ENCODE measurements at places on chromosomes 7 and 10. TPM values are rescaled to one million over a fixed set of nuclear protein-coding genes. Genes with fewer than 3 reads are reported as not detected.

DNA sequence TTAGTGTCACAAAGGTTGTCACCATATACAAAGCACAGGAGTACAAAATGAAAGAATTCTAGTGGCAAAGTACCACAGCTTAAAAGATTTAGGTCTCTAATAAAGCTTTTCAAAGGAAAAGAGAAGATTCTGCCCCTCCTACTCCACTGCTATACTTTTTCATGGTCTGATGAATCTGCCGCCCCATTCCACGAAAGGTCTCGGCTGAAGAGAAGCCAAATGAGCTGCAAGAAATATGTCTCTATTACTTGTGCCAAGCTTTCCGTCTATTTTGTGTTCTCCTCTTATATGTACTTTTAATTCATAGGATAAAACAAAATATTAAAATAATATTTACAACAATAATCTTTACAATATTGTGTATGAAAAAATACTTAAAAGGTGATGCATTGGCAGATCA, 222.6 kb downstream of the ANK3 start:
- no peak for DNase-seq

GRCh38 chr10:17836942-17837341, 27.8 kb downstream of the MRC1 start:
- no peak for DNase-seq

DNA sequence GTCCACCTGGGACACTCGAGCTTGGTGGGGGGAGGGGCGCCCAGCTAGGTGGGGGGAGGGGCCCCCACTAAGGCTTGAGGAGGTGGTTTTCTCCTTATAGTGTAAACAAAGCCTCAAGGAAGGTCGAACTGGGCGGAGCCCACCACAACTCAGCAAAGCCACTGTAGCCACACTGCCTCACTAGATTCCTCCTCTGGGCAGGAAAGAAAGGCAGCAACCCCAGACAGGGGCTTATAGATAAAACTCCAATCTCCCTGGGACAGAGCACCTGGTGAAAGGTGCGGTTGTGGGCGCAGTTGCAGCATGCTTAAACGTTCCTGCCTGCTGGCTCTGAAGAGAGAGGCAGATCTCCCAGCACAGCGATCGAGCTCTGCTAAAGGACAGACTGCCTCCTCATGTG, 133.1 kb downstream of the SNX13 start:
- no peak for DNase-seq

DNA sequence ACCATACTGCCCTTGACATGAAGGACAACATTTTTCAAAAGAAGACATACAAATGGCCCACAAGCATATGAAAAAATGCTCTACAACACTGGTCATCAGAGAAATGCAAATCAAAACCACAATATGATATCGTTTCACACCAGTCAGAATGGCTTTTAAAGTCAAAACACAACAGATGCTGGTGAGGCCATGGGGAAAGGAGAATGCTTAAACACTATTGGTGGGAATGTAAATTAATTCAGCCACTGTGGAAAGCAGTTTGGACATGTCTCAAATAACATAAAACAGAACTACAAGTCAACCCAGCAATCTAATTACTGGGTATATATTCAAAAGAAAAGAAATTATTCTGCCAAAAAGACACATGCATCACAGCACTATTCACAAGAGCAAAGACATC, 4.2 kb upstream of the NT5C3A start:
- no peak for DNase-seq

GRCh38 chr7:41037691-41038090, 665.2 kb downstream of the INHBA start:
- no peak for DNase-seq

GRCh38 chr7:36978461-36978860, 254.2 kb upstream of the AOAH start:
- DNase-seq, result no peak

GPAM gene
- polyA plus RNA-seq, result 18.3 TPM

PRXL2A gene
- polyA plus RNA-seq, result 142 TPM

KIAA1549 gene
- polyA plus RNA-seq, result 13.9 TPM

RNF32 gene
- polyA plus RNA-seq, result 3.7 TPM

Measured in right renal pelvis (tissue), 4 donors.